ENCODE measurements at places on chromosomes 2 and 18. TPM values are rescaled to one million over a fixed set of nuclear protein-coding genes. Genes with fewer than 3 reads are reported as not detected.

Gene ALLC
- polyA plus RNA-seq, result not detected

Gene HOXD13
- not detected for polyA plus RNA-seq

Gene ZSWIM2
- polyA plus RNA-seq, result not detected

Gene CKAP2L
- polyA plus RNA-seq, result 1.2 TPM

Gene AFF3
- polyA plus RNA-seq, result not detected

Gene SP100
- 101 TPM for polyA plus RNA-seq

Gene PLGLB1
- 0.38 TPM for polyA plus RNA-seq

Gene SAG
- polyA plus RNA-seq, result not detected

Gene PLEKHH2
- polyA plus RNA-seq, result 1.3 TPM

Gene KCNG2
- not detected for polyA plus RNA-seq

Gene ABHD1
- not detected for polyA plus RNA-seq

Gene LRRTM4
- not detected for polyA plus RNA-seq

Gene TCF7L1
- 1.0 TPM for polyA plus RNA-seq

Gene HRH4
- polyA plus RNA-seq, result 0.03 TPM

Gene RIT2
- polyA plus RNA-seq, result not detected

Gene SERPINB8
- polyA plus RNA-seq, result 48.9 TPM

Gene SERPINB10
- polyA plus RNA-seq, result 5.8 TPM

Gene ELOA2
- polyA plus RNA-seq, result not detected

Gene LOXL3
- 0.21 TPM for polyA plus RNA-seq

Gene IL1A
- 146 TPM for polyA plus RNA-seq

Gene NPPC
- not detected for polyA plus RNA-seq

Gene ITGA6
- 441 TPM for polyA plus RNA-seq

Gene GATA6
- polyA plus RNA-seq, result 0.28 TPM

Gene ITGA4
- polyA plus RNA-seq, result 4.7 TPM

Gene TXNDC2
- not detected for polyA plus RNA-seq

Gene KCNJ13
- not detected for polyA plus RNA-seq

Gene REG3A
- not detected for polyA plus RNA-seq

Gene C2orf72
- 0.09 TPM for polyA plus RNA-seq

Gene ACKR3
- 15.5 TPM for polyA plus RNA-seq

Gene SCN2A
- polyA plus RNA-seq, result 0.91 TPM

Gene LRRC30
- polyA plus RNA-seq, result not detected

Gene SPATA3
- not detected for polyA plus RNA-seq

Gene CCDC74A
- 3.7 TPM for polyA plus RNA-seq

Gene PARD6G
- polyA plus RNA-seq, result 23.6 TPM

Gene SH3BP4
- polyA plus RNA-seq, result 46.4 TPM

Gene MGAT4A
- 0.17 TPM for polyA plus RNA-seq

Gene GPC1
- polyA plus RNA-seq, result 46.6 TPM

Gene ACMSD
- polyA plus RNA-seq, result not detected

Gene LRPPRC
- polyA plus RNA-seq, result 115 TPM

Gene ADAM23
- 1.3 TPM for polyA plus RNA-seq

Gene GPR75
- polyA plus RNA-seq, result 2.7 TPM

Gene XIRP2
- polyA plus RNA-seq, result not detected

Gene GAD1
- polyA plus RNA-seq, result 4.5 TPM

Gene G6PC2
- not detected for polyA plus RNA-seq

Gene CFC1
- polyA plus RNA-seq, result not detected

Gene ENOSF1
- polyA plus RNA-seq, result 14.6 TPM

Gene NAT8
- not detected for polyA plus RNA-seq

Gene MOCOS
- 2.2 TPM for polyA plus RNA-seq

Gene MYO5B
- polyA plus RNA-seq, result 6.5 TPM

Gene COA5
- 25.1 TPM for polyA plus RNA-seq

Gene AQP12B
- not detected for polyA plus RNA-seq

Gene RAB11FIP5
- 41.2 TPM for polyA plus RNA-seq

Measured in keratinocyte (primary cell).